ENCODE measurements at places on chromosomes 1 and 21.

- no peak for DNase-seq
Observed at GRCh38 chr1:30405081-30405480, 318.3 kb downstream of the MATN1 start.

DNA sequence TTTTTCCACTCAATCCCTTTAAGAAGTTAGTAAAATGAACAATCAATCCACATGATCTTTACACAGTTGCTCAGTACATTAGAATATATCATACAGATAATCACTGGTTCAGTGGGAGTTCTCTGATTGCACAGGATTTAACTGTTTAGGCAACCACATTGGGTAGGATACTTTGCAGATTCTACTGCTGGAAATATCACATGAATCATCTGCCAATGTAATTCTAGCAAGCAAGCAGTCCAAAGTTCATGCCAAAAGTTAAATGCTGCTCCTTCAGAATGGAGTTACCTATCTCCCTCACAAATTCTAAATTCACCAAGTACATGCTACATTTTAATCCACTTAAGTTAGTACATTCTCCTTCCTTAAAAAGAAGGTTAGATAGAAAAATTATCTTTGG lies 52.4 kb downstream of the NEGR1 start:
- no peak for DNase-seq

DNA sequence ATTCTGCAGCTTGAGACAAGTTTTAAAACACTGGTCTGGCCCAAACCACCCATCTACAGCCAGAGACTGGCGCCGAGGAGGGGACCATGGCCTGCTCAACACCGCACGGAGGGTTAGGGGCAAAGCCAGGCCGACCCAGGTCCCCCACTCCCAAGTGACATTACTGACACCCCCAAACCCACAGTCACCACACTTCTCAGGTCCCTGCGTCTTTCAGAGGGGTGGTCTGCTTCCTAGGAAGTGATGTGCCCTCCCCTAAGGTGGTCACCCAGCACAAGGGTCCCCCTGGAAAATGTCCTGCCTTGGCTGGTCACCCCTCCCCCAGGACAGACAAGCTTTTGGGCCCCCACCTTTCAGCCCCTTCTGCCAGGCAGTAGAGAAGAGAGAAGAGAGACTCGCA lies 20.8 kb upstream of the EPHA2 start:
- no peak for DNase-seq

- no peak for DNase-seq
Observed at GRCh38 chr21:45549626-45550463, 7.6 kb upstream of the SLC19A1 start.

DNA sequence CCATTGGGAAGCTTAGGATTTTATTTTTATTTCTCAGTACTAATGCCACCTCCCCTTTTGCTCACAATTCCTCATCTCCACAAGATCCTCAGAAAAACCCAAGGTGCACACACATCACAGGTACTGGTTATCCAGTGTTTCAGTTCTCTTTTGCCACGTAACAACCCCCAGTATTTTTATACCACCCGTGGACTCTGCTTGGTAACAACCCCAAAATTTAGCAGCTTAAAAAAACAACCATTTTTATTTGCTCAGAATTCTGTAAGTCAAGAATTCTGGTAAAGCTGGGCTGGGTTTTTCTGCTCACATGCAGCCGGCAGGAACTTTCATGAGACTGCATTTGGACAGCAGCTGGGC lies 180.0 kb downstream of the KAZN start:
- no peak for DNase-seq

DNA sequence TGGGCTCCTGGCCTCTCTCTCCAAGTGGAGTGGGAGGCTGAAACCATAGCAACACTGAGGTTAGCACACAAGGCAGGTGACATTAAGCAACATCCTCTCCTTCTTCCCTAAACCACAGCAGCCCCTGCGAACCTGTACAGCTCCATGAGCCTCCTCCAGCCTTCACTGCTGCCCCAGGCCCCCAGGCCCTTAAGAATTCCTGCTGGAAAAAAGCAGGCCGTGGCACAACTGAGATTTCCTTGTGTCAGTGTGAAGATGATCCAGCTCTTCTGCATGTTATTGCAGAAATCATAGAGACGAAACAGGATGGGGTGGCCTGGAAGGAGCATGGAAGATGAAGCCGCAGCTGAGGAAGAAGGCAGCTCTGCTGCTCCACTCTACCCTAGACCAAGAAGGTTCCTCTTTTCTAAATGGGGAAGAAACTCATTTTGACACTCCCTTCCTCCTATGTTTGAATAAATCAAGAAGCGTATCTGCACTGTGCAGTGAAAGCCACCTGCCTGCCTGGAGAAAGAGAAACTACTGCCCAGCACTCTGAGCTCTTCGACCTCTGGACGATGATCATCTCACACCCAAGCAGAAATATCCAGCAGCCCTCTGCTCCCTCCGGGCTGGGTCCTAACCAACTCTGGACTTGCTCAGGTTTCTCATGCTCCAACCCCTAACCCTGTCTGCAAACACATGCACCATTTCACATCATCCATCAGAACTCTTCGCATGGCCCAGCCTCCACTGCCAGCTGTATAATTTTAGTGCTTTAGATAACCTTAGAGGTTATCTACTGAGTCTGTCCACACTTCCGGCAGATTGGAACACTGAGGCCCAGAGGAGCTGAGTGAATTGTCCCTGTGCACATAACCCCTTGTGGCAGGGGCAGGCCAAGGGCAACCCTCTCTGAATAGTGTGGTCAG lies 20.7 kb downstream of the SH3BP5L start:
- no peak for DNase-seq

- DNase-seq = no peak
Observed at GRCh38 chr1:206856674-206857464, 8.6 kb upstream of the IL20 start.

DNA sequence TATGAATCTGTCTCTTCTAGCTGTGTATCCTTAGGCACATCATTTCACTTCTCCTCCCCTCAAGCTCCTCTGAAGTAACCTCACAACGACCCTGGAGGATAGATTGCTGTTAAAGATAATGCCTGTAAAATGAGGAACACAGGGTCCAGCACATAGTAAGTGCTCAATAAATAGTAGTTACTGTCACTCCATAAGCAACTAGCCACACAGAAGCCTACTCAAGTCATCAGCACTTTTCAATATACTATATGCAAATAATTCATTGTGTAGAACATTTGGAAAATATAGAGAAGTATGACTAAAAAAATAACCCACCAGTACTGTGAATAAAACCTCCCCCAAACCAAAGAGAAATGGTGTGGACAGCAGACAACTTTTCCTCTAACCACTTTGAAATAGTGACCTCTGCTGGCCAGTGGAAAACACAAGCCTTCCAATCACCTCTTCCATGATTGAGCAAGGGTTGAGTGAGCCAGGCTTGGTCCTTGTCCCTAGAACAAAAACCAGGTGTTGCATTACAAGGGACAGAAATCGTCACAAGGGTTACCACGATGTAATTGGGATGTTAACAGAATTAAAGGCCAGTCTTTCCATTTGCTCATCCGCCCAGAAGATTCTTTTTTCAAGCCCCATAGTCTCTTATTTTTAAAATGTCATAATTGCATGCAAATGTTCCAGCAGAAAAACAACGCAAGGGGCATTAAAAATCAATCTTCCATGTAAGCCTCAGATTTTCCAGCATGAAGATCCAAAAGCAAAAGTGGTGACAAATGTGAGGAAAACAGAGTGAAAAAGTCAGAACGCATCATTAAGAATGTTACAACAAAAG lies 15.7 kb upstream of the GLIS1 start:
- DNase-seq = no peak

GRCh38 chr1:19861842-19862530 lies 20.2 kb upstream of the OTUD3 start:
- no peak for DNase-seq

DNA sequence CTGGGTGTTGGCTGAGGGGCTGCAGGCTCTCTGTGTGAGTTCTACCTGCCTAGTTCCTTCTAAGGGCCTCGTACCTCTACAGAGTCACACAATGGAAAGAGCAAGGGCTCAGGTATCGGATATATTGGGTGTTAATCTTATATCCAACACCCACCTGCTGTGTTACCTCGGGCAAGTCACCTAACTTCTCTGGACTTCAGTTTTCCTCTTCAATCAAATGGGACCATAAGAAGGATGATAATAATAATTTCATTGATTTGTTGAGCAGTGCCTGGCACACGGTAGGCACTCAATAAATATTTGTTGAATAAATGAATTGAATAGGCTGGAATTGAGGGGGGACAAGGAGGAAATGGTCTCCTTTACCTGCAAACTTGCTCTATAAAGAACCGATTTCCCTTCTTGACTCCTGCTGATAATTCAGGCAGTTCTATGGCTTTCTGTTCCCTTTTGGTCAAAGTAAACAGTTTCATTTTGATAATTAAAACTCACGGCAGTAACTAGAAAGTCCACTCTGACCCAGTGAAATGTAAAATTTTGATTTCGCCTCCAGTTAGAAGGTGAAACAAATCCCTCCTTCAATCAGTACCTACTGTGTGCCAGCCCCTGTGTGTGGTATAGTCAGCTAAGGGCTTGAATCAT lies 16.5 kb upstream of the MAN1C1 start:
- DNase-seq = no peak

- no peak for DNase-seq
Observed at GRCh38 chr1:161066694-161067093, 3.0 kb downstream of the ARHGAP30 start.

DNA sequence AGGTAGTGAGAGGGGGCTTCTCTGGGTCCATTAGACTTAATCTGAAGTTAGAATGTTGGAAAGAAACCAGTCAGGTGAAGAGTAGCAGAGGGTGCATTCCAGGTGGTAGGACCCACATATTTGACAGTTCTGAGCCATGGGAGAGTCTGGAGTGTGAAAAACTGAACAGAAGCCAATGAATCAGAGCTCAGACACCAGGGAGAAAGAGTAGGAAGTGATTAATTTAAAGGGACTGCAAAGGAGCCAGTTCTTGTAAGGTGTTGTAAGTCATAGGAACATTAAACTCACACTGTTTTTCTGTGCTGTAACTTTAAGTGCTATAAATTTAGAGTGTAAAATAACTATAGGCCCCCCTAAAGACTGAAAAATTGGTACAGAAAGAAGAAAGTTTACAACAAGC lies 5.9 kb upstream of the DHX9 start:
- no peak for DNase-seq

- no peak for DNase-seq
Observed at GRCh38 chr1:205268846-205269680, 41.3 kb downstream of the TMCC2 start.

DNA sequence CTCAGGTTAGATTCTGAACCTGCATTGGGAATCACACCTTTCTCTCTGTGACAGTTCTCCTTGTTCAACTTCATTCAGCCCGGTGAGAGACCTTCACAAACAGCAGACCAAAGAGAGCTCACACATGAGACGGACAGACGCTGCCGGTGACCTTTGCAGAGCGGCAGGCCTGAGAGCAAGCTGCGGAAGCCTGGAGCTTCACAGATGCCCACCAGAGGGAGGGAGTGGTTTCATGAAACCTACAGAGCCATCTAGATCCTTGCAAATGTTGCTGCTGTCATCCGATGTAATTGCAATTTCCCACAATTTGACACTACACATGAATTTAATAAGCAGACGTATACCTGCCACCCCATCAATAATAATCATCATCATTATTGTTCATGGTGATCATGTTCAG lies 39.4 kb downstream of the GRIK3 start:
- DNase-seq = no peak

DNA sequence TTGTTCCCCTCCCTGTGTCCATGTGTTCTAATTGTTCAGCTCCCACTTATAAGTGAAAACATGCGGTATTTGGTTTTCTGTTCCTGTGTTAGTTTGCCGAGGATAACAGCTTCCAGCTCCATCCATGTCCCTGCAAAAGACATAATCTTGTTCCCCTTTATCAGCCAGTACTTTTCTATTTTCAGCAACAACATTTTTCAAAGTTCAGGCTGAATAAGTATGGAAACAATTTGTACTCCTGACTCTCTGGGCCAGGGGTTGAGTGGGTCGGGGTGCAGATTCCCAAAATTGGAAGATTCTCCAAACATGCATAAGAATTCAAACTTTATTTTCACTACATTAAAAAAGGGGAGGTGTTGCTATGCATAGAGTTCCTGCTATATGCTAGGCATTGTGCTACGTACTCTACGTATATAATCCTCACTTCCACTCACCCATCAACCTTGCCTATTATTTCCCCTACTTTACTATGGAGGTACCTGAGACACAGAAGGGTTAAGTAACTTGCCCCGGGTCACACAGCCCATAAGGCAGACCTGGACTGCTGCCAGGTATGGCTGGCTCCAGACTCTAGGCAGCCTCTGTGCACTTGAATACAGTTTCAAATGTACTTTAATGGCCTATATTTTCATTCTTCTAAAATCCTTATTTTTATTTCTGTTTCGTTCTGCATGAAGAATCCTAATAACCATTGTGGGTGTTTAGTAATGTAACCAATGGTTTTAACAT lies 117.1 kb upstream of the C8B start:
- no peak for DNase-seq

GRCh38 chr1:9233241-9233941 lies 1.2 kb upstream of the H6PD start:
- no peak for DNase-seq

DNA sequence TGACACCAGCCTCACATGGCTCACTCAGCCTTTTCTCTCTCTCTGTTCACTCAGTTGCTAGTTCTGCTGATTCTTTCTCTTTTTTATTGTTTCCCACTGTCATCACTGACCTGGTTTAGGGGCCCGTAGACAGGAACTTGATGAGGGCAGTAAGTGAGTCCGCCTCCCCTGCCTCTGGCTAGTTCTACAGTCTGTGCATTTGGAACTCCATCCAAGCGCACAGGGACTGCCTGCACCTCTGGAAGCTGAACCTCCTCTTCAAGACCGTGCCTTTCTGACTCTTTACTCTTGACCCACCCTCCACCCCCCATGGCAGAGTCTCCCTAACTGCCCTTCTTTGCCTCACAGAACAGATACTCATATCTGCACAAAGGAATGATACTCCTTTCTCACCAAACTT lies 4.2 kb downstream of the TENT5C start:
- DNase-seq = no peak

GRCh38 chr1:83900524-83900923 lies 98.4 kb downstream of the TTLL7 start:
- DNase-seq = no peak

DNA sequence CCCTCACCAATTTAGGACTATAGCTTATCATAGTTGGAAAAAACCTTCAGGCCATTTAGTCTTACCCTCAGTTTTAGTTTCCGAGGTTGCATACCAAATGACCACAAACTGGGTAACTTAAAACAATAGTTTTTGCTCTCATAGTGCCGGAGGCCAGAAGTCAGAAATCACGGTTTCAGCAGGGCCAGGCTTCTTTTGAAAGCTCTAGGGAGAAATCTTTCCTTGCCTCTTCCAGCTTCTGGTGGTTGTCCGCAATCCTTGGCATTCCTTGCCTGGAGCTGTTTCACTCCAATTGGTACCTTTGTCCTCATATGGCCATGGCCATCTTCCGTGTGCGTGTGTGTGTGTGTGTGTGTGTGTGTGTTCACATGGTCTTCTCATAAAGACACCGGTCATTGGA lies 12.4 kb upstream of the PLXNA2 start:
- no peak for DNase-seq

DNA sequence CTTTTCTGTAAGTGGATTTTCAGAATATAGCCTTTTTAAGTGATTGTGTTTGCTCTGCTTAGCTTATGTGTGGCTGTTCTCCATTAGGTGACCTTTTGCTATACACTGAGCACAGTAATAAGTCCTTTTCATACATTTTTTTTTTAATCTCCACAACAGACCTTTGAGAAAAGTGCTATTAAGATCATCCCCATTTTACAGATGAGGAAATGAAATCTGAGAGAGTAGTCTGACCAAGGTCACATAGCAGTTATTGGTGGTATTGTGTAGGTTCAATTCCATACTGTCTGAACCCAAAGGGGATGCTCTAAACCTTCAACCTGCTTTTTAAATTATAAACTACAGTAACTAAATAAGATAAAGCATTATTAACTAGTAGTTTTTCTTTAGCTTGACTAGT lies 1.7 kb downstream of the PRRC2C start:
- DNase-seq = no peak
